ENCODE measurements at places on chromosomes 12 and 14. TPM values are rescaled to one million over a fixed set of nuclear protein-coding genes. Genes with fewer than 3 reads are reported as not detected.

GRCh38 chr14:78103271-78103670, 66.9 kb upstream of the NRXN3 start:
- DNase-seq, result no peak
- no peak overlapping the region for H3K4me3 ChIP-seq
- no peaks in the 10 kb centered on the region for H3K36me3 ChIP-seq
- H3K4me1 ChIP-seq, result no peaks in the 10 kb centered on the region
- H3K27ac ChIP-seq, result no peak overlapping the region

PLXNC1 gene
- 0.67 TPM for total RNA-seq

VDR gene
- 4.6 TPM for total RNA-seq

- H3K4me1 ChIP-seq, result peaks cover 51% of the 10 kb centered on the region
- H3K27me3 ChIP-seq, result no peaks in the 10 kb centered on the region
- H3K36me3 ChIP-seq, result no peaks in the 10 kb centered on the region
- H3K4me3 ChIP-seq, result peak overlapping the region; percentile 13
These were observed 911 bp upstream of the SCNN1A start for GRCh38 chr12:6376079-6376869.

TAS2R19 gene
- total RNA-seq, result 1.9 TPM

GRCh38 chr12:94020335-94020734, 128.0 kb upstream of the PLXNC1 start:
- H3K4me1 ChIP-seq, result no peaks in the 10 kb centered on the region
- no peak overlapping the region for H3K27ac ChIP-seq
- no peak for DNase-seq
- peaks cover 19% of the 10 kb centered on the region for H3K36me3 ChIP-seq

DNA sequence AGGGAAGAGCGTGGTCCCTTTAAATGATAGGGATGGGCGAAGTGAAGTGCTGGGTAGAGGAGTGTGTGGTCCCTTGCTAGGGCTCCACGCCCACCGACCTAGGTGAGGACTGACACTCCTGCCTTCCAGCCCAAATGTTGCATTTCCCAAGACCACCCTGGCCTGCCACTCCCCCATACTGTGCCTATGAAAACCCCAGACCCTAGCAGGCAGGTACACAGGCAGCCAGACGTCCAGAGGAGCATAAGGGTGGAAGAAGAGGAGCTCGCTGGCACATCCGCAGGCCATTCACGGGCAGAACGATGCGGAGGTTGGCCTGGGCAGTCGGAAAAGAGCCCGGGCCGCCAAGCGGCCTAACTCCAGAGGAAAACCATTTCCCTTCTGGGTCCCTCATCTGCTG, 817 bp upstream of the IPO8 start:
- H3K4me1 ChIP-seq, result peaks cover 31% of the 10 kb centered on the region
- no peaks in the 10 kb centered on the region for H3K27me3 ChIP-seq
- H3K4me3 ChIP-seq, result peak overlapping the region; percentile 91
- no peak overlapping the region for H3K27ac ChIP-seq
- no peaks in the 10 kb centered on the region for H3K36me3 ChIP-seq
- no peak for DNase-seq

- H3K4me1 ChIP-seq, result peaks cover 19% of the 10 kb centered on the region
- peaks cover 2% of the 10 kb centered on the region for H3K36me3 ChIP-seq
- H3K4me3 ChIP-seq, result no peak overlapping the region
- no peak for DNase-seq
- H3K27me3 ChIP-seq, result peaks cover 70% of the 10 kb centered on the region
These were observed 1.5 kb upstream of the ZDHHC22 start for GRCh38 chr14:77143071-77143470.

- no peak overlapping the region for H3K27ac ChIP-seq
- H3K4me1 ChIP-seq, result no peaks in the 10 kb centered on the region
- DNase-seq, result no peak
- no peaks in the 10 kb centered on the region for H3K36me3 ChIP-seq
These were observed 8.5 kb upstream of the PRKAB1 start for GRCh38 chr12:119659289-119659897.

SLC2A13 gene
- 12.3 TPM for total RNA-seq

GRCh38 chr14:82897469-82898308, 1364.0 kb upstream of the SEL1L start:
- no peak overlapping the region for H3K27ac ChIP-seq
- no peaks in the 10 kb centered on the region for H3K4me1 ChIP-seq
- no peak overlapping the region for H3K4me3 ChIP-seq
- H3K36me3 ChIP-seq, result no peaks in the 10 kb centered on the region

ULK1 gene
- total RNA-seq, result 56.1 TPM

DNA sequence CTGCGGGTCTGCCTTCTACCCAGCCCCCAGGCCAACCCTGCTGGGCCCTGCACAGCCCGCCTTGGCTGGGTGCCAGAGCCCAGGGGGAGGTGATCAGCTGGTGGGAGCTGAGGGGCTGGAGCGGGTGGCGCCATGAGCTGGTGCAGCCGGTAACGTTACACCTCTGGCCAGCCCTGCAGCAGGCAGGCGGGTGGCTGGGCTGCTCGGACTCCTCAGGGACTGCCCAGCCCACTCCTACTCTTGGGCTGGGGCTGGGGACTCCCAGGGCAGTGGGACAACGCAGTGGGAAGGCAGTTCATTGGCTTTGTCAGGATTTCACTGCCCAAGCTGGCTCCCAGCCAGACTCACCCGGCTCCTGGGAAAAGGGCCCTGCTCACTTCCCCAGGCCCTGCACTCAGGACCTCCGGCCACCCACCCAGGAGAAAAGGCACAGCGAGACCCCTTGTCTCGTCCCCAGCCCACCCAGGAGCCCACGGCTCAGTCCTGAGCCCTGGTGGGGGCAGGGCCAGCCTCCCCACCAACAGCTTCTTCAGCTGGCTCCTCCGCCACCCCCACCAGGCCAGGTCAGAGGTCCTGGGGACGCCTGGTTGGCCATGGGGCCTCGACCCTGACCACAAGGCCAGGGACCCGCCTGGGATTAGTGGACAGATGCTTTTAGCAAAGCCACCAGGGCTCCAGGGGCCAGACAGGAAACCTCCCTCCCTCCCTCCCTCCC, 1.0 kb downstream of the PGF start:
- peaks cover 9% of the 10 kb centered on the region for H3K4me1 ChIP-seq

DNA sequence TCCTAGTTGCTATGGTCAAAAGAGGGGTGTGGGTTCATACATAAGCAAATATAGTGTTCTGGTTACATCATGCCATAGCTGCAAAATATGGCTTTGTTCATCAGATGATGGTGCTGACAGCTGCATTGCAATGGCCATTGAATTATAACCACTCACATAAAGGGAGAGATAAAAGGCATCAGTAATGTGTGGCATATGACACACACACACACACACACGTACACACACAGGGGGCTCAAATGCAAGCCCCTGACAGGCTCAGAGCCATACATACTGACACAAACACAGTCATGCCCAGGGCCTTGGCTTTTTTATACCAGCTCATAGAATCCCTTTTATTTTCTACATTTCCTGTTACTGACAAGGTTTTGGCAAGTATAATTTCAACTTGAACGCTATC, 698.9 kb downstream of the BCL11B start:
- no peaks in the 10 kb centered on the region for H3K4me1 ChIP-seq
- H3K4me3 ChIP-seq, result no peak overlapping the region
- DNase-seq, result no peak

P3H3 gene
- total RNA-seq, result 114 TPM

TRPV4 gene
- total RNA-seq, result 2.2 TPM

DNA sequence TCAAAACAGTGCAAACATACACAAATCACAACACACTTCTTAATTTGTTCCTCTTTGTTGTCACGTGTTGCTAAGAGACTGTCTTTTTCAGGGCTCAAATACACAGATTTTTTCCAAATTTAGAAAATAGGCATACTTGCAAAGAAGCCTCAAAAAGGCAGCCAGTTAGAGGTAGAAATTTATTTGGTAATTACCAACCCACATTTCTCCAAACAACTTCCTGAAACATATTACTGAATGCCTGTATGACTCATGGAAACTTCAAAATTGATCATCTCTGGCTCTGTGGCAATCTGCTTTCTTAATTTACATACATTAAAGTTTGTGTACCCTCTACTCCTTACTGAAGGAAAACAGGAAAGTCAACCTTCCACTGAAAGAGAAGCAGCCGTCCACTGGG, 36.4 kb downstream of the PPM1H start:
- H3K4me1 ChIP-seq, result peaks cover 54% of the 10 kb centered on the region
- DNase-seq, result no peak
- H3K4me3 ChIP-seq, result no peak overlapping the region
- H3K27me3 ChIP-seq, result no peaks in the 10 kb centered on the region

DNA sequence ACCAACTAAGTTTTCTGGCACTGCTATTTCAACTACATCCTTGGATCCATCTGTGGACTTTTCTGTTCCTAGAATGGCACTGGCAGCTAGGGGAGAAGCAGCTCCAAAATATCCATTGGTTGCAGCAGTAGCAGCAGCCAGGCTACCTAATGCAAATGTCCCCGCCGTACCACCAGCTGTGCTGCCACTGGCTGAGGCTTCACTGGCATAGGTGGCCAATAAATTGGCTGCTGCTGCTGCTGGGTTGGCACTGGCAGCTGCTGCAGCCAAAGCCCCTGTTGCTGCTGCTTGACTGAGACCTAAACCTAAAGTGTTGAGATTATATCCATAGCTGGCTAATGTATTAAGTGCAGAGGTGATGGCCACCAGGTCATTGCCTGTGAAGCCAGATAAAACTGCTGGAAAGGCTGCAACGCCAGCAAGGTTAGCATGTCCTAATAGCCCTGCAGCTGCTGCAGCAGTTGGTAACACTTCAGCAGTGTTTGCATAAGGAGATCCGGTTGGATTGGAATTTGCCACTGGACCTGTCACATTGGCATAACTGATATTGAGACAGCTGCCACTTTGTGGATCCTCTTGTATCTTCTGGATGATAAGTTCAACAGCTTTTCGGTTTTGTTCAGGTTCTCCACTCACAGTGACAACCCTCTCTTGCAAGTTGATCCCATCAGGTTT, 149.5 kb downstream of the NOVA1 start:
- no peak for DNase-seq
- H3K36me3 ChIP-seq, result no peaks in the 10 kb centered on the region
- no peak overlapping the region for H3K27ac ChIP-seq

DNA sequence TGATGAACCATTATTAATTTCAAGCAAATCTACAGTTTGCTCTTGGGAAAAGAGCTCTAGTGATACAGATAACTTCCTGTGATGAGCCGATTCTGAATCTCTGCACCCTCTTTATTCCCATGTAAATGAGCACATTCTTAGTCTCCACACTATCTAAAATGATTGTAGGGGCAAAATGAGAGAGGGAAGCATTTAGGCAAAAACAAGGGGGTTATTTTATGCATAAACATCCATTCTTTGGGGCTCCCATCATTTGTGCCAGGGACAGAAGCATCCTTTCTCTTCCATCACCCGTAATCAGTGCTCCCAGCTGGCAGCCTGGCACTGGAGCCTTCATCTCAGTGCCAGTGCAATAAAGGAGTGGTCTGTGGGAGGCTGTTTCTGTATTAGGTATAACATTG, 1.7 kb upstream of the GPD1 start:
- H3K27ac ChIP-seq, result no peak overlapping the region
- peaks cover 21% of the 10 kb centered on the region for H3K36me3 ChIP-seq
- no peak overlapping the region for H3K4me3 ChIP-seq
- no peak for DNase-seq
- no peaks in the 10 kb centered on the region for H3K27me3 ChIP-seq

NKX2-8 gene
- total RNA-seq, result not detected

PPP1R36 gene
- total RNA-seq, result 1.1 TPM

RPGRIP1 gene
- total RNA-seq, result not detected

RHOJ gene
- 55.1 TPM for total RNA-seq

GPR68 gene
- 0.46 TPM for total RNA-seq

DNA sequence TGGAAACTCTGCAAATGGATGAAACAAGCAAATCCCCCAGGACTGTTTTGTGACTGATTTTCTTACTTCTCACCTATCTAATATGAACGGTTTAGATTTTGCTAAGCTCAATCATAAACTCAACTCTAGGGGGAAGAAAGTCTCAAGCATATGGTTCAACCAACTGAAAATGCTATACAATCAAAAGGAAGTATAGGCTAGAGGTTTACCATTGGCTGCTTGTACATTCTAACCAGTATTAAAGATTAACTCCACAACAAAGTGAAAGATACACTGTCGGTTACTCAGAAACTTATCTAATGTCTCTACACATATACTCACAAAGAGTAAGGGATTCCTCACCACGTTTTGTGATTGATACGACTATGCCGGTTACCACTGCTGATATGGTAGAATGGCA, 281.8 kb upstream of the SOX5 start:
- peaks cover 20% of the 10 kb centered on the region for H3K4me1 ChIP-seq
- H3K4me3 ChIP-seq, result no peak overlapping the region
- H3K36me3 ChIP-seq, result peaks cover 2% of the 10 kb centered on the region
- no peak overlapping the region for H3K27ac ChIP-seq
- no peaks in the 10 kb centered on the region for H3K27me3 ChIP-seq

GRCh38 chr12:125744201-125744600, 679.0 kb downstream of the AACS start:
- DNase-seq, result no peak
- H3K4me1 ChIP-seq, result peaks cover 3% of the 10 kb centered on the region
- H3K27ac ChIP-seq, result no peak overlapping the region
- no peaks in the 10 kb centered on the region for H3K36me3 ChIP-seq
- no peak overlapping the region for H3K4me3 ChIP-seq

- DNase-seq, result no peak
- H3K4me3 ChIP-seq, result no peak overlapping the region
- H3K4me1 ChIP-seq, result peaks cover 34% of the 10 kb centered on the region
These were observed 23.1 kb downstream of the VASH1 start for GRCh38 chr14:76784266-76784874.

- no peaks in the 10 kb centered on the region for H3K36me3 ChIP-seq
- no peaks in the 10 kb centered on the region for H3K27me3 ChIP-seq
- H3K27ac ChIP-seq, result no peak overlapping the region
- DNase-seq, result no peak
- H3K4me1 ChIP-seq, result peaks cover 24% of the 10 kb centered on the region
These were observed 56.2 kb downstream of the VWF start for GRCh38 chr12:6068227-6068626.

USP44 gene
- total RNA-seq, result 0.18 TPM

DNA sequence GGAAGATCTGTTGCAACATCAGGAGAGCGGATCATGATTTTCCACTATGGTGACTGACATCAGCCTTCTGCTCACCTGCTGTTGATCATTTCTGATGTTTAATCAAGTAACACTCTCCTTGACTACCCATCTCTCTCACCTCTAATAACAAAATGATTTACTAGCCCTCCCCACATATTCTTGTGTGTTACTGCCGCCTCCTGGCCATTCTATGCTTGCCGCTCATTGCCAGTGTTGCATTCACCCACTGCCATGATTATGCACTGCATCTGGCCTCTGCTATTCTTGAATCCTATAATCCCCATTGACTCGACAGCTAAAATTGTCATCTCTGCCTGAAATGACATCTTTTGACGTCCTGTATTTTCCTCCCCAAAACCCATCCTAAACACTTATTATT, 113.8 kb downstream of the RERGL start:
- no peaks in the 10 kb centered on the region for H3K36me3 ChIP-seq
- no peak overlapping the region for H3K27ac ChIP-seq
- no peaks in the 10 kb centered on the region for H3K4me1 ChIP-seq
